ELR (cell line): ENCODE measurements at places on chromosomes 7 and 10.

GRCh38 chr10:121772884-121773283 lies 154.9 kb downstream of the ATE1 start:
- no peak for DNase-seq

DNA sequence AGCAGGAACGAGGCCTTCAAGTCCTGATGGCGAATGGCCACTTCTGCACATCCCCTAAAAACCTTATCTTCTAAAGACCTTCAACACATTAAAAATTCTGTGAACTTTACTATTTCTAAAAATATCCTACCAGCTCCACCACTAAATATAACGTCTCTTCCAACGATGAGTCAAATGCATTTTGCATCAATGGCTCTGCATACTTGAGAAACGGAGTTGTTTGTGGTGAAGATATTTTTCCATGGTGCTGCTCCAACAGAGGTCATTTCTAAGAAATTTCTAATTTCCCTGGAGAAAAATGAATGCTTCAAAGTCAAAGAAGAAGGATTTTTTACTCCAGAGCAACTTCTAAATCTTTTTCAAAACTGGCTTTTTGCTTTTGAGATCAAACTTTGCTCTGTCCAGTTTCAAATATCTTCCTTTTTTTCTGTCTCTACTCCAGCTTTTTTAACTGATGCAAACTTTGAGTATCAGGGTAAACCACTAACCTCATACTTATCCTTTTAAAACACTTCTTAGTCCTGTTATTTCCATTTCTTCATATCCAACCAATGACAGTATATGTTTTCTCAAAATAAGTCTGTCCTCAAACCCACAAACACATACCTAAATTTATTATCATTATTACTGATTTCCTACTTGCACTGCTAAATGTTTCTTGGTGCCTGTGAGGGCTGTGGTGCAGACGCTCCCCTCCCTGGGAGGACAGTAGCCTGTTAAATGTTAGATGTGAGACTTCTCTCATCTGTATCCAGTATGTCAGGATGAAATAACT lies 258.1 kb downstream of the KLF6 start:
- DNase-seq = peak; percentile 53

- DNase-seq = no peak
These were observed 345.2 kb upstream of the SHH start for GRCh38 chr7:156157409-156158012.

- peak; percentile 2 for DNase-seq
These were observed 543.3 kb downstream of the CALN1 start for GRCh38 chr7:71868797-71869196.

- peak; percentile 8 for DNase-seq
These were observed 1.6 kb downstream of the BICC1 start for GRCh38 chr10:58514111-58514770.

GRCh38 chr10:72087392-72087968 lies 871 bp downstream of the SPOCK2 start:
- DNase-seq = no peak

DNA sequence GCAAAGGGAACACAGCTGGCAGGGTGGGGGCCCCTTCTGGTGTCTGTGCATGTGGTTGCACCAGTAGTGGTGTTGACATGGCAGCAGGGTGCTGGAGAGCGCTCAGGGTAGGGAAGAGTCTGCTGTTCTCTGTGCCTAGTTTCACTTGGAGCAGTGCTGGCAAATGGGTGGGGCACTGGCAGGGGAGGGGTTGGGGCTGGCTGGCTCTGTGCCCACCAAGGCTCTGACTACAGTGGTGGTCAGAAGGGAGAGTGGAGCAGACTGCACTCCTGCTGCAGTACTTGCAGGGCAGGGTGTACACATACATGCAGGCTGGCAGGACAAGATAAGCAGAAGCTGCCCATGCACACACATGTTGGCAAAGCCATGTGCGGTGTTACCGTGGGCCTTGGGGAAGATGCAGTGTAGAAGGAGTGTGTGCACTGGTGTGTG lies 18.2 kb downstream of the FAM25A start:
- no peak for DNase-seq

DNA sequence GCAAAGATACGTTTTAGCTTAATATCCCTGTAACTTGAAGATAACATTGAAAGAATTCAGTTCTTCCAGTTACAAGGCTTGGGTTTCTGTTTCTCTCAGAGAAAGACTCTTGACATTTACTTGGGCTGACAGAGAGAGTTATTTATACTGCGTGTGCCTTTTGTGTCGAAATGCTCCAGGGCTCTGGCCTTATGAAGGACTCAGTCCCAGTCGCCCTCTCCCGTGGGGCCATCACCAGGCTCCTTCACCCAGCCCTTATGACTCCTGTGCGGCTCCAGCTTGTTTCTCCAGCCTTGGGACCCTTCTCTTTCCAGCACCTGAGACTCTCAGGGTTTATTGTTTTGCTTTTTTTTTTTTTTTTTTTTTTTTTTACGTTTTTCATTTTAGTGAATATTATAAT lies 242.3 kb upstream of the DKK1 start:
- DNase-seq = no peak

DNA sequence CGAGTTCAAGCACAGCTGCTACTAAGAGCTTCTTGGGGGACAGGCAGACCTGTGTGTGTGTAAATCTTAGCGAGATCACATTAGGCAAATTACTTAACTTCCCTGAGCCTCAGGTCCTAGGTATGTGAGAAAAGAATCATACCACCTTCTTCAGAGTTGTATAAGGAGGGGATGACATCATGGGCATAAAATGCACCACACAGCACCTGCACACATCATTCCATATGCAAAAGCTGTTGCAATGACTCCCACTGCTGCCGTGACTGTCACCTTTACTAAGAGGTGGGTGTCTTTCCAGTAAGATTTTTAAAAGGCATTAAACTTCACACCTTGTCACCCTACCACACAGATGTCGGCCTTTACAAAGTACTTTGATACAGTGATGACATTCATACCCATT lies 146.0 kb downstream of the FANK1 start:
- no peak for DNase-seq
